MCF 10A (cell line): ENCODE measurements at places on chromosomes 4 and X. TPM values are rescaled to one million over a fixed set of nuclear protein-coding genes. Genes with fewer than 3 reads are reported as not detected.

The COX18 gene
- 19.1 and 19.7 TPM in 2 replicates for total RNA-seq

The P2RY4 gene
- 0.20 TPM in 1 of 2 replicates, not detected in the other for total RNA-seq

The TMEM156 gene
- total RNA-seq, result 5.3 and 7.0 TPM in 2 replicates

The SPRY1 gene
- total RNA-seq, result 4.3 and 5.6 TPM in 2 replicates

The SSX4B gene
- not detected in 2 replicates for total RNA-seq

The CD38 gene
- total RNA-seq, result not detected in 2 replicates

The ATP5ME gene
- 355 and 389 TPM in 2 replicates for total RNA-seq

- no peak for DNase-seq
Observed at GRCh38 chrX:72020204-72020603, 109.6 kb downstream of the NHSL2 start.

DNA sequence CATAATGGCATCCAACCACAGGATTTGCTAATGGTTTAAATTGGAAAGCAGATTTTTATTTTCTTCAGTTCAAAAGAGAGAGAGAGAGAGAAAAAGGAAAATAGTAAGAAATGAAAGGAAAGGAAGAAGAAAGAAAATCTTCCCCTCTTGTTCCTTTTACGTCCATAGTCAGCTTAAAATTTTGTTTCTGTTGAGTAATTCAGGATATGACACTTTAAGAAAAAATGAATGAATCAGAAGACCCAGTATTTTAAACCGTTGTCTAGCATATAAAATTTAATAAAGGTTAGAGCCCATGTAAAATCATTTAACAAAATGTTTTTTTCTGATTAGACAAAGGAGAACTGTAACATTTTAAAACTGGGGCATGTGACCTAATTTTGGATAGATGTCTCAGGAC is 391.8 kb upstream of the EPHA5 start:
- DNase-seq, result peak; percentile 3

DNA sequence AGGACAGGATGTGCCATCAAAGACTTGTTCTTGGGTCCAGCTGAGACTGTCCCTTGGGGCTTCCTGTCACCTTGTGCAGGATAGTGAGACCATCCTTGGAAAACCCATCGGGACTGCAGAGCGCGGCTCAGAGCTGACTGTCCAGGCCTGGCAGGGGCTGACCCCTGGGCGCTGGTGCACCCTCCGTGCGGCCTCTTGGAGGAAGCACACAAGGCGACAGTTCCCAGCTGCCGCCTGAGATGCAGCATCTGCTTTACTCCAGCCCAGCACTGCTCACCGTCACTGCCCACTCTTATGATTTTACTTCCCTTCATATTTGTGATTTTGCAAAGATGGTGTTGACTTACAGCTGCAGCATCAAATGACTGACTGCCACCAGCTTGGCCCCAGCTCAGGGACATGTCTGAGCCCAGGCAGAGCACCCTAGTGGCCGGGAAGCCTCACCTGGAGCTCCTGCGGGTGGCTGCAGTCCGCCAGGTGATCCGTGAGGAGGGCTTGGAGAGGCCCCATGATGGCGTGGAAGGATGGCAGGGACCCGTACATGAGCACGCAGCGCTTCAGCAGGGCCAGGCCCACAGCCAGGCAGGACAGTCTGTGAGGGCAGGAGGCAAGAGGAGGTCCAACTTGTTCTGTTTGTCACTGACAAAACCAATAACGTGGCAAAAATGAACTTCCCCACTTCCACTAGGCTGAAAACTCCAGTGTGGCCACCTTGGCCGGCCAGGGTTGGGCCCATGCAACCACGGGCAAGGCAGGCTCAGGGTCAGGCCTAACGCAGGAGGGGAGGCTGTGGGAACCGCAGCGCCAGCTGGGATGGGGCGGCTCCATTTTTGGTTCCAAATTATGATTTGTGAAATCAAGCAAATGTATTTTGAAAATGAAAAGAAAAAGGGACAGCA is 21.8 kb downstream of the NOP14 start:
- no peak for DNase-seq

- peak; percentile 14 for DNase-seq
Observed at GRCh38 chr4:145380123-145380522, 101.5 kb upstream of the SMAD1 start.

- DNase-seq, result no peak
Observed at GRCh38 chrX:88325634-88326033, 421.4 kb upstream of the CPXCR1 start.

DNA sequence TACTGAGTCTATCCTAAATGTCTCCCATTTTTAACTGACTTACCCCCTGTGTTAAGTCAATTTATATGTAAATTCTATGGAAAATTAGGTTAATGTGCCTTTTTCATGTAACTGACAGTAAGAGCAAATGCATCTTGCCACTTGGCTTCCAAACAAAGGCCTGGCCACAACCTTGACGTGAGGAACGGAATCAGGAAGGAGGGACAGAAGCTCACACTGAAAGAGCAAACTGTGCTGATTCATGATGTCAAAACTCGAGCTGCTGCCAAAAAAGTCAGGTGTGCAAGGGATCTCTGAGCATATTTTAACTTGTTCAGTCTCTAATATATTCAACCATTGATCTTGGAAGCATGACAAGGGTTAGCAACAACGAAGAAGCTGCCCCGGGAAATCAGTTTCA is 35.8 kb downstream of the GPM6A start:
- DNase-seq, result peak; percentile 21

DNA sequence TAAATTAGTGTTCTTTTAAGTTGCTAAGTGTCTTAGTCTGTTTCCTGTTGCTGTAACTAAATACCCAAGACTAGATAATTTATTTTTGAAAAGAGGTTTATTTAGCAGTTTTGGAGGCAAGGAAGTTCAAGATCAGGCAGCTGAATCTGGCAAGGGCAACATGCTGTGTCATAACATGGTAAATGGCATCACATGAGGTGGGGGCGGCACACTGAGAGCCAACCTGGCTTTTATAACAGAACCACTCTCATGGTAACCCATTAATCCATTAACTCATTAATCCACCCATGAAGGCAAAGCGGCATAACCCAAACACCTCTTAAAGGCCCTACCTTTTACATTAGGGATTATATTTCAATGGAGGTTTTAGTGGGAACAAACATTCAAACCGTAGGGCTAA is 182.2 kb upstream of the GATB start:
- DNase-seq, result no peak

DNA sequence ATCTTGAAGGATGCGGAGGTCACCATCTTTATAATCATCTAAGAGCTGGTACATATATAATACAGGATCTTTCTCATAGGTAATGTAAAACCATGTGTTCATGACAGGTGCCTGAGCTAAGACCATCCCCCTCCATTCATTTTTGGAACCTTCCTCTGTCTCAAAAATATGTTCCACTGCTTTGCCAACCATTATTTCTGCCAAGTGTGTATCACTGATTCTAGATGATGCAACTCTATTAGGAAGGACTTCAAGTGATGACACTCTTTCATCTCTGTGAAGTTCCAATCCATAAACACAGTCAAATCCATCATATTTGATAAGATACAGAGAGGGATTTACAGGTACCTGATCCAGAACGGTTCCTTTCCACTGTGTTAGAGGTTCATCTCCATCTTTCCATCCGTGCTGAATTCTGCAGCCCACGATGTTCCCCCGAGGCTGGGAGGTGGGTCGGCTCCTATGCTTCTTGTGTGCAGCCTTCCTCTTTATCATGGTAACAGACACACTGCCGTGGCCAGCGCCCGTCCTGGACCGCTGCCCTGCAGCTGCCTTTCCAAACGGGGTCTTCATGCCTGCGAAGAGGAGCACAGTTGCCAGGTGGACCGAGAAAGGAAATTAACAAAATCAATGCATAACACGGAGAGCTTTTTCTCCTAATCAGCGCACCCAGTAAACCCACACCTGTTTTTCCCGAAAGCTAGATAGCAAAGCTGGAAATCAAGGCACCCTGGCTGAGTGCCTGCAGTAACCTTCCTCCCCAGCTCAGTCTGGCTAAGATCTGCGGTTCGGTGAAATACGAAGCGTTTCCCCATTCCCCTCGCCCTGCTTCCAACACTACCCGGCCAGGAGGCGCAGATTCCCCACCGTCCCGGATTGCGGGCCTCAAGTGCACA is 718 bp downstream of the SPIN3 start:
- DNase-seq, result no peak

- DNase-seq, result peak; percentile 22
Observed at GRCh38 chr4:4575284-4576211, 33.7 kb upstream of the STX18 start.

- DNase-seq, result no peak
Observed at GRCh38 chr4:161817914-161818313, 345.9 kb downstream of the FSTL5 start.

- no peak for DNase-seq
Observed at GRCh38 chr4:110411574-110412011, 64.4 kb upstream of the ENPEP start.

DNA sequence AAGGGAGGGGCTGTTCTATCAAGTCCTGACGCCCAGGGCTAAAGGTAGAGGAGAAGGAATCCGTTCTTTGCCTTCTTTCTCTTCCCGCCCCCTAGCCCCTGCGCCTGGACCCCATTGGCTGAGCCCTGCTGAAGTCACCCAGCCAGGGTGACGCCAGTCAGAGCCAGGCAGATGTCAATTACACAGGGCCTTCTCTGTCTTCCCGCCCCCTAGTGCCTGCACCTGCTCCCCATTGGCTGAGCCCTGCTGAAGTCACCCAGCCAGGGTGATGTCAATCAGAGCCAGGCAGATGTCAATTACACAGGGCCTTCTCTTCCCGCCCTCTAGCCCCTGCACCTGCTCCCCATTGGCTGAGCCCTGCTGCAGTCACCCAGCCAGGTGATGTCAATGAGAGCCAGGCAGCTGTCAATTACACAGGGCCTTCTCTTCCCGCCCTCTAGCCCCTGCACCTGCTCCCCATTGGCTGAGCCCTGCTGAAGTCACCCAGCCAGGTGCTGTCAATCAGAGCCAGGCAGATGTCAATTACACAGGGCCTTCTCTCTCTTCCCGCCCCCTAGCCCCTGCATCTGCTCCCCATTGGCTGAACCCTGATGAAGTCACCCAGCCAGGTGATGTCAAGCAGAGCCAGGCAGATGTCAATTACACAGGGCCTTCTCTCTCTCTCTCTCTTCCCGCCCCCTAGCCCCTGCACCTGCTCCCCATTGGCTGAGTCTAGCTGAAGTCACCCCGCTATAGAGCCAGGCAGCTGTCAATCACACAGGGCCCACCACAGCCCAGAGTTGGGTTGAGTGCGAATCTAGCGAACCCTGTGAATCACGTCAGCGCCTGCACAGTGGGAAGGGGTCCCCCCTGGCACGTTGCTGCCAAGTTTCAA is 46.4 kb downstream of the ASMT start:
- DNase-seq, result no peak

DNA sequence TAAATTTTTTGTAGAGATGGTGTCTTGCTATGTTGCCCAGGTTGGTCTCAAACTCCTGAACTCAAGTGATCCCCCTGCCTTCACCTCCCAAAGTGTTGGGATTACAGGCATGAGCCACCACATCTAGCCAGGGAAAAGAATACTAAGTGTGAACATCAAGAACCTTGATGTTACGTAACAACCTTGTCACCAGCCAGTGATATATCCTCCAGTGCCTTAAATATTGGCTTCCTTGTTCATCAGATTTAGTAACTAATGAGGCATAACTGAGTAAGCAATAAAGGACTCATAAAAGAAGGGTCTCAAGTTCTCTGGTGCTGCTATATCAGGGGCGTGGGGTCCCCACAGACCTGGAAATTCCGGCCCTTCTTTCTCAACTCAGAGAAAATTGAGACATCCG is 60.5 kb upstream of the ENPEP start:
- no peak for DNase-seq

GRCh38 chr4:3486541-3487540 is 23.7 kb downstream of the DOK7 start:
- no peak for DNase-seq

- no peak for DNase-seq
Observed at GRCh38 chrX:23482561-23482960, 147.9 kb downstream of the PTCHD1 start.

DNA sequence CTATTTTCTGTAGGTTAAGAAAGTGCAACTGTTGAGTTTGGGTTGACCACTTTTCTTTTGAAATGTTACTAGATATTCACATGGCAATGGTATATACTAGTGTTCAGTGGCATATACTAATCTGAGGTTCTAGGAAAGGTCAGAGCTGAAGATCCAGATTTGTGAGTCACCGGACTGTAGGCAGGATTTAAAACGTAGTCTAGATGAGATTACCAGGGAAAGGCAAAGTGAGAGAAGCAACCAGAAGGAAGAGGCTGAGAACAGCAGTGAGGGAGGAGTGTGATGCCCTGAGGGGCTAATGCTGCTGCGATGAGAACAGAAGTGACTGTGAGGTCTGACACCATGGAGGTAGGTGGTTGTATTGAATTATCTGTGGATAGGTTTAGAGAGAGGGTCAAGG is 9.7 kb upstream of the PLA2G12A start:
- DNase-seq, result peak; percentile 1

DNA sequence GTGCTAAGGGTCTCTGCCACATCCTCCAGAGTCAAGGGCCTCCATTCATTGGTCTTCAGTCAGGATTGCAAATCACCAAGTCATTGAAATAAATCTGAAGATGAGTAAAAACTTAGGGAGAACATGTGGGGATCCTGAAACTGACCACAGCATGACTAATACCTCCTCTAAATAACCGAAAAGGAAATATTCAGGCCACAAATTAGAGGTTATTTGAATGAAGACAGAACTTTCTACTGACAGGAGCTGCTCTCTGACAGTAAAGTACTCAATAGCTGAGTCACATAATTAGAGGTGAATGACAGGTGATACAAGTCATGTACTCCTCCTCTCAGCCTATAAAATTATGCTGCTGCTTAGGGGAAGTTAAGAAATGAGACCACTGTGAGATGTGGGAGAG is 240.2 kb upstream of the F9 start:
- peak; percentile 11 for DNase-seq

GRCh38 chr4:3501825-3502425 is 30.3 kb downstream of the LRPAP1 start:
- DNase-seq, result no peak
